SK-N-SH (cell line): ENCODE measurements at places on chromosomes 13 and 19.
A peak's percentile ranks its signal among the peaks of the same experiment; 100 is the strongest.

- peak; percentile 91 for DNase-seq
These were observed 19.7 kb downstream of the PNPLA6 start for GRCh38 chr19:7554990-7555864.

DNA sequence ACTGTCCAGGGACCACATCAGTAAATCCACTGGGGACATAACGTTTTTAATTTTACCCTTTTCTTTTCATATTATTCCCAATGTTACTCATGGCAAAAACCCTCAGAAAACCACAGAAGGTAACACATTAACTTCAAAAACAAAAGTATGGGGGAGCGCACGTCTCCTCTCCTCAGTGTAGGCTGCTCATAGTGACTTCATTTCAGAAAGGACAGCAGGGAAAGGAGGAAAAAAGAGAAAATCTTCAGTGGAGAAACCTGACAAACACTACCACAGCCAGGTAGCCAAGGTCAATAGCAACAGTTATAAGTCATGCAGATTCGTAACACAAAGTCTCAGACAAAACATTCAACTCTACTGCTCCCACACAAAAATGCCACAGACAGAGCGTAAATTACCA is 21.4 kb downstream of the DZIP1 start:
- DNase-seq, result no peak

GRCh38 chr19:45824041-45824471 is 8.9 kb upstream of the RSPH6A start:
- DNase-seq, result no peak

GRCh38 chr19:45464852-45465441 is 2.8 kb upstream of the FOSB start:
- DNase-seq, result no peak

DNA sequence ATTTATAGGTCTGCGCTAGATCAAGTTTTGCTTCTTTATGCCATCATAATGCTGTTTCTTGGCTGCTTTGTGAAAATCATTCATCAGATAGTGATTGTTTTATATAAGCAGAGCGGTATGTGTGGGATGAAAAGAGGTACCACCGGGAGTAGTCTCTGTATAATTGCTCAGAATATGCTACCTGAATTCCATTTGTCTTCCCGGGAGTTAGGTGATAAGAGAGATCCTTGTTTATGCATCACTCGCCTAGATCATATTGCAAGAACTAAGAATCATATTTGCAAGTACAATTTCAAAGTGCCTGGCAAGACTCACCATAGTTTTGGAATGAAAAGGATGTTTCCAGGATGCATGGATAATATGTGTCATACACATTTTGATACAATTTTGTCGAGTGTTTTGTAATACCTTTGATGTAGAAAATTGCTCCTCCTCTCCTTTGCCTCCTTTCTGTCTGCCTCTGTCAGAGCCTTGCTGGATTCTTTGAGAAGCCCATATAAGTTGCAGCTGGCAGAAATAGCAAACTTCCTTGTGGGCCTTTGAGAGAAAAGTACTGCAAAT is 1306.0 kb upstream of the SLC10A2 start:
- DNase-seq, result no peak

- no peak for DNase-seq
These were observed 16.6 kb downstream of the ADAMTS10 start for GRCh38 chr19:8593931-8594330.

DNA sequence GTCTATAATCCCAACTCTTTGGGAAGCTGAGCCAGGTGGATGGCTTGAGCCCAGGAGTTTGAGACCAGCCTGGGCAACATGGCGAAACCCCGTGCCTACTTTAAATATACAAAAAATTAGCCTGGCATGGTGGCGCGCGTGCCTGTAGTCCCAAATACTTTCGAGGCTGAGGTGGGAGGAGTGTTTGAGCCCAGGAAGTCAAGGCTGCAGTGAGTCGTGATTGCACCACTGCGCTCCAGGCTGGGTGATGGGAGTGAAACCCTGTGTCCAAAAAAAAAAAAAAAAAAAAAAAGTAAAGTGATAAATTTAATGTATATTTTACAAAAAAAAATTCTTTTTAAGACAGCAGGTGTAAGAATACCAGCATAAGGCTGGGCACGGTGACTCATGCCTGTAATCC is 17.6 kb downstream of the TMEM38A start:
- no peak for DNase-seq

GRCh38 chr19:6970021-6970420 is 51.2 kb downstream of the MBD3L2B start:
- DNase-seq, result no peak

- no peak for DNase-seq
These were observed 81.7 kb downstream of the KLF12 start for GRCh38 chr13:74052402-74052928.

- DNase-seq, result no peak
These were observed 70.9 kb downstream of the TM9SF2 start for GRCh38 chr13:99572131-99572530.

- no peak for DNase-seq
These were observed 185.8 kb downstream of the OLFM4 start for GRCh38 chr13:53214433-53214832.

DNA sequence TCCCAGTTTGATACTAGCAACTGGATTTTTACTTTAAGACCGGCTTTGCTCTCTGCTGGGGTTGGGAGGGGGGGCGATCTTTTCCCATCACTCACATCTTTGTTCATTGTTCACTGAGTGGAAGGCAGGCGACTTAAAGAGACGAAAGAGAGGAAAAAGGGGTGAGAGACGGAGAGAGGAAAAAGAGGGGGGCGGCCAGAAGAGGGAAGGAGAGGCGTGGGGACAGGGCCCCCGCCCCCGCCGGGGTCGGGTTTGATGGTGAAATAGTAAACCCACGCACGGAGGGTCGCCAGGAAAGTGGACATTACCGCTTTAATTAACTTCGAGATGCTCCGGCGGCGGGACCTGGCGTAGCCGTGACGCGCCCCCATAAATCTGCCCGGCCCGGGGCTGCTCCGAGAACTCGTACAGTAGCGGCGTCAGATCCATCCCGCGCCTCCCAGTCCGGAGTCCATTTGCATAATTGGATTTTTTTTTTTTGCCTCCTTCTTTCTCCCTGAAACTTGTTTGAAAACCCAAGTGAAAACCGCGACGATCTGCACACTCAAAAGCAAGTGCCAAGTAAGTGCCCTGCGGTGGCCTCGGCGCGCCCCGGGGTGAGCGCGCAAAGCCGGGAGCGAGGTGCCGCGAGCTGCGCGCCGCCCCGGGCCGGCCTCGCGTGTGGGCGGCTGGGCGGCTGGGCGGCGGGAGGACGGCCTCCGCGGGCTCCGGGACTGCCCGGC is 143.9 kb upstream of the ZNF536 start:
- peak; percentile 80 for DNase-seq

- no peak for DNase-seq
These were observed 6.9 kb upstream of the ZNF253 start for GRCh38 chr19:19858751-19859150.

DNA sequence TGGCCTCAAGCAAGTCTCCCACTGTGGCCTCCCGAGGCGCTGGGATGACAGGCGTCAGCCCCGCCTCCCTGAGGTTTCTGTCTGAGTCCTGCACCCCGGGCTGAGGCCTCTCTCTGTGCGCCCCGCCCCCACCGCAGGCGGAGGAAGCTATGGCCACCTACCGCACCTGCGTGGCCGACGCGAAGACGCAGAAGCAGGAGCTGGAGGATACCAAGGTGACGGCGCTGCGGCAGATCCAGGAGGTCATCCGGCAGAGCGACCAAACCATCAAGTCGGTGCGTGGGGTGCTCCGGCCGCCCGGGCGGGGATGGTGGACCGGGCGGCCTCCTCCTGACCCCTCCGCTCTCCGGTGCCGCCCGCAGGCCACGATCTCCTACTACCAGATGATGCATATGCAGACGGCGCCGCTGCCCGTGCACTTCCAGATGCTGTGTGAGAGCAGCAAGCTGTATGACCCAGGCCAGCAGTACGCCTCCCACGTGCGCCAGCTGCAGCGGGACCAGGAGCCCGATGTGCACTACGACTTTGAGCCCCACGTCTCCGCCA is 12.7 kb downstream of the ARHGAP45 start:
- peak; percentile 89 for DNase-seq
